SK-N-SH (cell line): ENCODE measurements at places on chromosomes 12 and 14. TPM values are rescaled to one million over a fixed set of nuclear protein-coding genes. Genes with fewer than 3 reads are reported as not detected.
A peak's percentile ranks its signal among the peaks of the same experiment; 100 is the strongest.

DNA sequence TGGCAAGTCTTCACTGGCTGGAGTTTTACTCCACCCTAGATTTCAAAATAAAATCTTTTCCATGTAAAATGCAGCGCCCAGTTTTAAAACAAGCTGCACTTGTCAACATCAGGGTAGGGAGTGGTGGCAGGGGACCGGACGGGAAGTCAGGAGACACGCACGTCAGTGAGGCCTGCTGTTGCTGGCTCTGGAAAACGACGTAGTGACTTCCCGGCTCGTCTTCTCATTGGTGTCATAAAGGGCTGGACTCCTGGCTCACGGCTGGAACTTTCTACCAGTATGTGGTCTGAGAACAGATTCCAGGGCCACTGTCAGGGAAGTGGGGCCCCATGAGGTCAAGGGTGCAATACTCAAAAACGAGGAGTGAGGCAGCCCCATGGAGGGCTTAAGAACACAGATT lies 64.2 kb upstream of the FOXN3 start:
- no peak for DNase-seq

The TMTC3 gene
- 2.8 and 3.7 TPM in 2 replicates for polyA plus RNA-seq

The PPFIA2 gene
- polyA plus RNA-seq = 0.47 TPM in 1 of 2 replicates, not detected in the other

DNA sequence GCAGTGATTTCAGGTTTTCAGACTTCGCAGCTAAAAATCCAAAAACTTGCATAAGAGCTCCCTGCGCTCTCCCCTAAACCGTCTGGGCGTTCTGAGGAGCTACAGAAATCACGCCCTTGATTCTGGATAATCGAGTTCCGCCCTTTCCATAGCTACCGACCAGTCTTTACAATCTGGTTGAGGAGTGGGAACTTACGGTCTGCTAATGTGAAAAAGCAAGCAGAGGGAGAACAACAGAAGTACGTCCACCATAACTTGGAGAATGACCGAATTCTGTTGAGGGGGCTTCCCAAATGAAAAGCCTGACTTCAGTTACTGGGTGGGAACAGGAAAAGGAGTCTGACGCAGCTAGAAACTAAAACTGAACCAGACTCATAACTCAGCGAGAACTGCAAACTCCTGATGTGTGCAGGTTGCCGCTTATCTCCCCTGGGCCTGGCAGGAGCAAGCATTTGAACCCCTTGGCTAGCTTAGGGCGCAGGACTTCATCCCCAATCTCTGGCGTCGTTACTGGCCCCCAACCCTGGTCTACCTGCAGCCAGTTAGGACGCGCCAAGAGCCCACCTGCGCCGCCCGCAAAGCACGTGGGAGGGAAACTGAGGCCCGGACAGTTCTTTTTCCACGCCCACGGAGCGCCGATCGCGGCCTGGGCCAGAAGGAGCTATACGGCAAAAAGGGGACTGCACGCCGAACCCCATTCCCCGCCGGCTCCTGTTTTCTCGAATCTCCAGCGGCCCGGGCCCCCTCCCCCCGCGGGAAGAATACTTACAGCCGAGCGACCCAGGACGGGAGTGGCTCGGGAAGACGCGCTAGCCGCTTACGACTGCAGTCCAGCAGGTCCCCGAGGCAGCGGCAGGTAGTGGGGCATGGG lies 838 bp downstream of the LRIG3 start:
- DNase-seq = no peak

- DNase-seq = no peak
Observed at GRCh38 chr12:68349220-68349621, 17.1 kb upstream of the MDM1 start.

The SERPINA1 gene
- 10.5 and 11.3 TPM in 2 replicates for polyA plus RNA-seq

The BCAT1 gene
- 7.7 and 9.1 TPM in 2 replicates for polyA plus RNA-seq

- DNase-seq = no peak
Observed at GRCh38 chr14:104162495-104162894, 24.1 kb downstream of the KIF26A start.

DNA sequence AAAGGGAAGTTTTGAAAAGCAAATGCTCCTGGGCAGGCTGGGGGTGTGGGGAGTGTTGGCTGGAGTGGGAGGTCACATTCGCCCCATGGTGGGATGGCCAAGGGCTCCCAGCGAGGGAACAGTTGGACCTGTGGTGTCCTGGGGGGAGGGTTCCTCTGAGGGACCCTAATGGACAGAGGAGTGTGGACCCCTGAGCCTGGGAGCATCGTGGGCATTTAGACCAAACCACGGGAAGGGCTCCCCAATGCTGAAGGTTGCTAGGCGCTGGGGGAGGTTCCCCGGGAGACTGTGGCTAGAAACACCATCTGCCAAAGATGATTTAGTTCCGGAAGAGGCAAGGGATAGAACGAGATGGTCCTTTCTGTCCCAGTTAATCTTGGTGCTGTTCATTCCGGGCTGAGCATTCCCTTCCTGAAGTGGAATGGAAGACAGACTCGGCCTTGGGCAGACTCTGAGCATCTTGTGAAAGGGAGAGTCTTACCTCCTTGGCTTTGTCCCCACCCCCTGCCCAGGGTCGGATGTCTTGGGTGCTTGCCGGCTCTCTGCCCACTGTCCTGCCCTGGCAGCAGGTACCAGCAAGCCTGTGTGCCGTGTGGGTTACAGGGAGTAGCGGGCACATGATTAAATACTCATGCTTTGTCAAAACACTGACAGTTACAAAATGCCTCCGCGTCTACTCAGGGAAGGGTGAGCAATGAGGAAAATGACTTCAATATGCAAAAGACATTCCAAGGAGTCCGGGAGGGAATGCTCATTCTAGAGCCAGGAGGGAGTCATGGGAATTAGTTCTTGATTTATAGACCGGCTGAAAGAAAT lies 215.9 kb downstream of the CACNA1C start:
- no peak for DNase-seq

The PCNX4 gene
- 21.1 and 26.3 TPM in 2 replicates for polyA plus RNA-seq

DNA sequence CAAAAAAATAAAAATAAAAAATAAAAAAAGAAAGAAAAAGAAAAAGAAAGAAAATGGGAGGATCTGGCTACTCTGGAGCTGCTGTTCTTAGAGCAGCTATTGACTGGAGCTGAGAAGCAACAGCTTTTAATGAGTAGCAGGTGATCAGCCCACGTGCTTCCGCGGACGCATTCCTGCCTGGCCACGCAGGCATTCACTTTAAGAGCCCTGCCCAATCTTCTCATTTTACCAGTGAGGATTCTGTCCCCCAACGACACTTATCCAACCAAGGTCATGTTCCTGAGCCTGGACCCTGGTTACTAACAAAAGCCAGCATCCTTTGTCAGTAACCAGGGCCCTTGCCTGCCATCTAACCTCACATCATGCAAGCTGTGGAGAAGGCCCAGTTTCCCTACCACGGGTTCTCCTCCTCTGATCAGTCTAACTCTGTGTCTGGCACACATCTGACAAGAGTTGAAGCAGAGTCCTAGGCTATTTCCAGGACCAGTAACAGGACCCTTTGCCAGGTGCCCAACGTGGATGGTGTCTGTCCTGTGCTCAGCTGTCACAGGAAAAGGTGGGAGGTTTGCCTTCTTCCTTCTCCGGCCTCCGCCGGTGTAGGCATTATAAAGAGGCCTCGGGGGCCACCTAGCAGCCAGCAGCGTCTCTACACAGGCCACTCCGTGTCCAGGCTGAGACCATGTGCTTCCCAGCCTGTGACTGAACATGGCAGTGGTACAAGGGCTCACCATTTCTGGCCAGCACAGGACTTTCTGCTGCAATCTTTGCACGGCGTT lies 60.9 kb upstream of the GPATCH2L start:
- no peak for DNase-seq

DNA sequence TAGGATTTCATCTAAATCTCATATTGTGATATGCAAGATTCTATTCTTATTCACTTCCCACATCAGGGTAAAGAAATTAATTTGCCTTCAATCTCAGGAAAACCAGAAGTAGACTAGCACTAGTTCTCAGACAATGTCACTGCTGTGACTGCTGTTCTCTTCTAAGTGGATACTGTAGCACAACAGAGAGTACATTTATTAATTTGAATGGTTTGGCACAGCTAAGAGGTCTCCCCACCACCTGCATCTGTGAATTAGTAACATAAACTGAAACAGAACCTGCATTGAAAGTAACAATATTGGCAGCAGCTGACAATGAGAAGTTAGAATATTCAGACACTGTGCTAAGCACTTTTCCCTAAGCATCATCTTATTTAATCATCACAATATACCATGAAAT lies 253.1 kb downstream of the PDZRN4 start:
- no peak for DNase-seq

The SERPINA3 gene
- 0.25 and 0.45 TPM in 2 replicates for polyA plus RNA-seq

The TMEM253 gene
- polyA plus RNA-seq = 0.82 and 0.94 TPM in 2 replicates

- no peak for DNase-seq
Observed at GRCh38 chr12:2185751-2186341, 133.1 kb downstream of the CACNA1C start.

- DNase-seq = peak; percentile 83
Observed at GRCh38 chr14:69242311-69243224, 17.4 kb upstream of the GALNT16 start.

DNA sequence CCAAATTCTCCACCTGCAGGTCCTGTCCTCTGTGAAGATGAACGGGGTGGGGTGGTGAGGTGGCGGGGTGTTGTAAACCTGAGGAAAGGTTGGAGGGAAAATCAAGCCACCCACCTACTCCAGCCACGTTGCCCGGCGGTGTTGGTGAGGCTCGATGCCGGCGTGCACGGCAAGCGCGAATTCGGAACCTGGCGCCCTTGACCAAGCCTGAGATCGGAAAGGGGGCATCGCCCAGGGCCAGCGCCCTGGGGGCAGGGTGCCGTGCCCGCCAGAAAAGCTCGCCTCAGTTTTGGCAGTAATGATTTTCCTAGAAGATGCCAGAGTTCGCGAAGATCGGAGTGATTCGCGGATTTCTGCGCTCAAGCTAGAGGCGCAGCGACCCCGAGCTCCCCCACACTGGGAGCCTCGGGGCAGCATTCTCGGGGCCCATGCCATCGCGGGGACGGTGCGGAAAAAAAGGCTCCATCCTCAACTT lies 817 bp downstream of the STXBP6 start:
- DNase-seq = peak; percentile 9

GRCh38 chr12:131923260-131923659 lies 5.8 kb upstream of the PUS1 start:
- DNase-seq = no peak

DNA sequence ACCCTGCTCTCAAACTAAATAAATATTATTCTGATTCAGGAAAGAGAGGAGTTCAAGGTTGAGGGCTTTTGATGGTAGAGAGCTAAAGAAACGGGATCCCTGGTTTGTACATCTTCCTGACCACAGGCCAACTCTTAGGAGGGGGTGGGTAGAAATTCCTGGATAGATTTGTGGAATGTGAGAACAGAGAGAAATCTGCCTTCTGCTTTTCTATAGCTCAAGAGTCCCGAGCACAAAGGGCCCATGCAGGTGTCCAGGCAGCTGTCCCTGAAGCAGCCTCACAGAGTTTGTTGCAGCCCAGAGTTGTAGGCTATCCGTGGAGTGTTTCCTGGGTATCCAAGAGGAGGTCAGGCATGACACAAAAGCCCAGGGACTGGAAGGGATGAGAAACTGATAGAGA lies 198.6 kb downstream of the BCAT1 start:
- no peak for DNase-seq

The LHX5 gene
- polyA plus RNA-seq = not detected in 2 replicates

GRCh38 chr12:13843841-13844240 lies 137.6 kb downstream of the GRIN2B start:
- no peak for DNase-seq

GRCh38 chr12:64522316-64522715 lies 70.4 kb downstream of the TBK1 start:
- no peak for DNase-seq

GRCh38 chr12:117874842-117875434 lies 93.9 kb downstream of the KSR2 start:
- peak; percentile 82 for DNase-seq

DNA sequence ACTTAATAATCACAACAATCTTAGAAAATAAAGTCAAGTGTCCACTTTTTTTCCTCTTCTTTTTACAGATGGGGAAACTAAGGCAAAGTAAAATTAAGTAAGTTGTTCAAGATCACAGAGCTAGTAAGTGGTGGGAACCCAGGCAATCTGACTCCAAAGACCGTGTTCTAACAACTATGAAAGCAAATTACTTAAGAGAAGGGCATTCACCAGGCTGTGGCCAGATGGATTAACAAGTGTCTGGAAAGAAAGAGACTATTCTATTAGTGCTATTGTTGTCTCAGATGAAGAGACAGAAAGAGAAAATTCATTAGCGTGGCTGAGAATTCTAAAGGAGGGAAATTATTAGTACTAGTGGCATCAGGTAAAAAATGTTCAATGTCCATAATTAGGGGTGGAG lies 48.5 kb downstream of the FGD6 start:
- DNase-seq = no peak

The HAL gene
- 0.08 and 0.10 TPM in 2 replicates for polyA plus RNA-seq

DNA sequence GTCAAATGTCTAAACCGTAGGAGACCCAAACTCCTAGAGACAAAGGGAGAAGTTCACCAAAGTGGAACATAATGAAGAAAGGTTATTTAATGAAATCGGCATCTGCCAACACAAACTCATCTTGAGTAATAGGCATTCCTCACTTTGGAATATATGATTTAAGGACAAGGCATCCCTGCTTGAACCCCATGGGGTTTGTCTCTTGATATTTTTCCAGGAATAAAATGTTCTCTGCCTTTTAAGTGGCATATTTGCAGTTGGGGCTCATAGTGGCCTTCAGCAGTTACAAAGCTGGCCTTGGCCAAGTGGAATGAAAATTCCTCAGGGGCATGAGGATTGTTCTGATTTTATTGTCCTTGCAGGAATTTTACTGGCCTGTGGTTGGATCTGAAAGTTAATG lies 7.1 kb downstream of the POP5 start:
- no peak for DNase-seq

DNA sequence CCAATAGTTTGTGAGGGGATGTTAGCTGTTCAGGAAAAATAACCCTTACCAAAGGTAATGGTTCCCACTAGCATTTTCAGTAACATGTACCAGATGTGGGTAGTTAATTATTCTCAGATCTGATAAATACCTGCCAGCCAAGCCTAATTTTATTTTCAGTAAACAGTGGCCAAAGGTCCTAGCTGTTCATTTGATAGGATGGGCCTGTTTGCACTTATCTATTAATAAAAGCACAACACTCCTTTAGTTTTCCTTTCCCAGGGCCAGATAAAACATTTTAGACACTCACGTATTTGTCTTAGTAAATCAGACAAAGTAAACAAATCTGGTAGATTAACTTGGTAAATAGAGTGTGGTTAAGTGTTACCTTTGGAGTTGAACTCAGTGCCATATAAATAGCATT lies 345.1 kb downstream of the RAD51B start:
- peak; percentile 16 for DNase-seq

The ASCL1 gene
- polyA plus RNA-seq = 0.21 and 0.28 TPM in 2 replicates

GRCh38 chr14:88194531-88194930 lies 128.5 kb downstream of the KCNK10 start:
- DNase-seq = no peak

The NFE2 gene
- 0.16 and 0.25 TPM in 2 replicates for polyA plus RNA-seq

The NTN4 gene
- 0.08 and 0.11 TPM in 2 replicates for polyA plus RNA-seq

The FGD6 gene
- 2.8 and 3.8 TPM in 2 replicates for polyA plus RNA-seq

GRCh38 chr14:23299211-23299957 lies 3.3 kb downstream of the PPP1R3E start:
- no peak for DNase-seq

GRCh38 chr14:69694730-69695281 lies 72.1 kb upstream of the SRSF5 start:
- DNase-seq = no peak

DNA sequence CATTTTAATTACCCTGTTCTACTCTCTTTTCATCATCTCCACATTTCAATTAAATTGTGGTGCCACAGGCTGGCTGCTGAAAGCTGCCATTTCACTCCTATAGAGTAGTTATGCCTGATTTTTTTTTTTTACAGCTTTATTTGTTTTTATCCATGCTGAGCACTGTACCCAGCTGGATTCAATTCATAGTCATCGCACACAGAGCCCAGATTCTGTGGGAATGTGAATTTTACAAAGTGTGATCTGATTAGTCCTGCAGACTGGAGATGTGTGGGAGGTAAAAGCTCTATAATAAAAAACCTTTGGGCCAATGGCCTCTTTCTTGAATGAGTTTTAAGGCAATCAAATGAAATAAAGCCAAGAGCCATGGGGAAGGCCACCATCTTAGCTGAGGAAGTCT lies 190.2 kb downstream of the ANO4 start:
- DNase-seq = no peak
